Sigmoid colon (tissue), 7 donors: ENCODE measurements at places on chromosomes 6 and 20. TPM values are rescaled to one million over a fixed set of nuclear protein-coding genes. Genes with fewer than 3 reads are reported as not detected.

The TRERF1 gene
- 6.1 TPM for total RNA-seq

The ENPP4 gene
- total RNA-seq = 19.1 TPM

The OGFR gene
- 44.7 TPM for total RNA-seq

The LCA5 gene
- 5.0 TPM for total RNA-seq
